Activated gamma-delta T cell (primary cell): ENCODE measurements at places on chromosomes 13 and 19.

DNA sequence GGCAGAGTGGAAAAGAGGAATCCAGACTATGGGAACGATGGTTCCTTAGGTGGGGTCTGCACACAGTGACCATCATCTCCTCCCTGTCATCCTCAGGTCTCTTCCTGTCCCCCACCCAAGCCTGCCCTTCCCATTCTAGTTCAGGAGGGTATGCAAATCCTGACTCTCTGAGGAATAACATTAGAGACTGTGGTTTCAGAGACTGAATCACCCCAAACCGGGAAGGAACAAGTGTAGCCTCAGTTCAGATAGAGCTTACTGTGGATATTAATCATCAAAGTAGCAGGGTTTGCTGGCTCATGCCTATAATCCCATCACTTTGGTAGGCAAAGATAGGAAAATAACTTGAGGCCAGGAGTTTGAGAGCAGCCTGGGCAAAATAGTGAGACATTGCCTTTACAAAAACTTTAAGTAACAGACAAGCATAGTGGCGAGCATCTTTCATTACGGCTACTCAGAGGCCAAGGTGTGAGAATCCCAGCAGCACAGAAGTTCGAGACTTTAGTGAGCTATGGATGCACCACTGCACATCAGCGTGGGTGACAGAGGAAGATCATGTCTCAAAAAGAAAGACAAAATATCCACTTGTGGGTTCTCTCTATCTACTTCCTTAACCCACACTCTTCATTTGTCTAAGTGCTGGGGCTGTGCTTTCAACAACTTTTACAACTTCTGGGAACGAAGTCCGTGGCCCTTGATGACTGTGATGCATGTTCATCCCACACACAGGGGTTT is 19.3 kb upstream of the LGALS13 start:
- DNase-seq = no peak

- DNase-seq = no peak
Observed at GRCh38 chr13:76692346-76692745, 193.9 kb downstream of the KCTD12 start.

DNA sequence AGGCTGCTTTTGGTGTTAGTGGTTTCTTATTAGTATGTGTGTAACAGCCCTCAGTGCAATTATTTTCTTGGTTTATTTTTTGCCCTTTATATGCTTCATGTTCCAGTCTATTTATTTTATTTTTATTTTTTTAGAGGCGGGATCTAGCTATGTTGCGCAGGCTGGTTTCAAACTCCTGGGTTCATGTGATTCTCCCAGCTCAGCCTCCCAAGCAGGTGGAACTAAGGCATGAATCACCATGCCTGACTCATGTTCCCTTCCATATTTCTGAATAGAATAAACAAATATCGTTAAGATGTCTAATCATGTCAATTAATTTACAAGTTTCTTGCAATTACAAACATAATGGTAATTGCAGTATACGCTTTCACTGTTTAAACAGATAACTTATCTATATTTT is 11.7 kb downstream of the SKA3 start:
- DNase-seq = no peak

GRCh38 chr13:40969169-40969901 is 49.8 kb downstream of the ELF1 start:
- DNase-seq = no peak
